Activated CD4-positive, alpha-beta memory T cell treated with anti-CD3 and anti-CD28 coated beads for 36 hours (primary cell): ENCODE measurements at places on chromosomes 6 and 20. TPM values are rescaled to one million over a fixed set of nuclear protein-coding genes. Genes with fewer than 3 reads are reported as not detected.

DNA sequence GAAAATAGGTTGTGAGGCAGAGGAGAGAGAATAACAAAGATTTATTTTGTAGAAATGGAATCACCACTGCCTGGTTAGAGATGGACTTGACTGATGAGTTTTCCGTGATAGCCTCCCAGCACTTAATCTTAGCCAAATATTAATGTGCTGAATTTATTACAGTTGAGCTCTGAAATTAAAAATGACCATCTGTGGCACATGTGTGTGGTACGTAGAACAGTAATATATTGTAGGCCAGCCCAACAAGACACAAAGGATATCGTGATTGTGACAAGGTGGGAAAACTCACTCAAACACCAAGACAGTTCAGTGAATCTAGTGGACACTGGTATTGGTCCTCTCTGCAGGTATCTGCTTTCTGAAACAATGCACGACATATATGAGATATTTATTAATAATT is 119.4 kb downstream of the HAO1 start:
- DNase-seq = no peak

- DNase-seq = peak; percentile 83
These were observed 7.5 kb downstream of the SRXN1 start for GRCh38 chr20:645318-646106.

- no peak for DNase-seq
These were observed 72.4 kb upstream of the SUPT3H start for GRCh38 chr6:45450132-45450531.

DNA sequence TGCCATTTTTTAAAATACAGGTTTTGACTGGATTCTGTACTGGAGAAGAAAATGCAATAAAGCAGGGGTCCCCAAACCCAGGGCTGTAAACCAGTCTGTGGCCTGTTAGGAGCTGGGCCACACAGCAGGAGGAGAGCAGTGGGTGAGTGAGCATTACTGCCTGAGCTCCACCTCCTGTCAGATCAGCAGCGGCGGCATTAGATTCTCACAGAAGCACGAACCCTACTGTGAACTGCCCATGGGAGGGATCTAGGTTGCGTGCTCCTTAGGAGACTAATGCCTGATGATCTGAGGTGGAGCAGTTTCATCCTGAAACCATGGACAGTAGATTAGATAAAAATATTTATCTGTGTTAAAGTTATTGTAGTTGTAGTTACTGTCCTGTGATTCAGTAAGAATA is 21.1 kb upstream of the FBXO9 start:
- DNase-seq = no peak

- no peak for DNase-seq
These were observed 421.1 kb downstream of the BCKDHB start for GRCh38 chr6:80527552-80528052.

Gene SDC4
- 69.8 TPM for total RNA-seq

GRCh38 chr20:967796-968742 is 34.0 kb downstream of the RSPO4 start:
- no peak for DNase-seq

DNA sequence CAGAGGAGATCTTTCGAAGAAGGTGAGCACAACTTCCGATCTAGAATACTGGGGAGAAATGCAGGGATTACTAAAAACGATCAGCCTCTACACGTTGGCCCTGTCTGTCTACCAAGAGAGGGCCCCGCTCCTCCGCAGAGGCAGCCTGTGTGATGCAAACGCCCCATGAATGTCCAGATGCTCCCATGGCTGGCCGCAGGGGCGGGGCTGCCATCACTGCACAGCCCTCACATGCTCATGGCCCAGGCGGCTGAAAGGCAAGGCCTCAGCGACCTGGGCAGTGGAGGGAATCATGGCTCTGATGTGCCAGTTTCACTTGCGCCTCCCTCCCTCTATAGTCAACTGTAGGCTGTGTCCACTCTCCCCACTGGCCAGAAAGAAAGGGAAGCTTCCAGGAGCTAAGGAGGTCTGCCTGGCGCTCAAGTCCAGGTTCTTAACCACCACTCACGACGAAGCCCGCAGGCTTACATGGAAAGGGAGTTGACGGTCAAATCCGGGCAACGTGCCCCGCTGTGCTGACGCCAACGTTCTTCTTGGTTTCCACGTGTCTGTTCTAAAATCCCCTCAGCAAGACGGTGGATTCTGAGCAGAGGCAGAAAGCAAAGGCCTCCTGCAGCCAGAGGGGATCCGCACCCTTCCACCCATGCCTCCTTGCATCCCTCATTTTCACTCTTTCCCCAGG is 14.2 kb downstream of the PXDC1 start:
- no peak for DNase-seq

Gene MAP1LC3A
- 4.6 TPM for total RNA-seq

DNA sequence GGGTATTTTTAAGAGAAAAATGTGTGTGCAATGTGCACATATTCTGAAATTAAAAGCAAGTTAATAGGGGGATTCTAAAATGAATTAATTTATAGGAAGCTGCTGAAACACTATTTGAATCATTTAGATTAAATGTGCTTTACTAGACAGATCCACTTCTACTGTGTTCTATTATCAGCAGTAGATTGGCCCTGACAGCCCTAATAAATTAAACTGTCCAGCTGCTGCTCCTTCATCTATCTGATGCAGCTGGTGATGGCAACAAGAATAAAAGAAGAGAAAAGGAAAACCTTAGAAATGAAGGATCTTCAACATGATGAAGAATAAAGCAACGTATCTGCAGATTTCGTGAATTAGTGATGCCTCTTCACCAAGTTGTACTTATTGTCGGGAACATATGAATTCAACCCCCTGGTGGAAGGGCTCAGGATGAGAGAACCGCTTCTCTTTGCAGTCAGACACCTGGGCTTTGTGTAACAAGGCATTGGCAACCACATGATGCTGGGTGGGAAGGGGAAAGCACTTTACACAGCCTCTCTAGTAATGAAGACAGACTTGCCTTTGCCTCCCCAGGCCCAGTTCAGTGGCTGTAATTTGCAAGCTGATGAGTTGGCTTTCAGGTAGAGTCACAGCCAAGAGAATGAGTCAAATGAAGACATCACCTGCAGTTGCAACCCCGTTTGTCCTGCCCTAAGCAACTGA is 94.4 kb downstream of the LAMP5 start:
- DNase-seq = no peak

Gene CPNE5
- 1.8 TPM for total RNA-seq

- DNase-seq = no peak
These were observed 195.5 kb upstream of the FBXL4 start for GRCh38 chr6:99143108-99143861.

GRCh38 chr6:37407948-37408347 is 25.1 kb upstream of the CMTR1 start:
- DNase-seq = no peak

DNA sequence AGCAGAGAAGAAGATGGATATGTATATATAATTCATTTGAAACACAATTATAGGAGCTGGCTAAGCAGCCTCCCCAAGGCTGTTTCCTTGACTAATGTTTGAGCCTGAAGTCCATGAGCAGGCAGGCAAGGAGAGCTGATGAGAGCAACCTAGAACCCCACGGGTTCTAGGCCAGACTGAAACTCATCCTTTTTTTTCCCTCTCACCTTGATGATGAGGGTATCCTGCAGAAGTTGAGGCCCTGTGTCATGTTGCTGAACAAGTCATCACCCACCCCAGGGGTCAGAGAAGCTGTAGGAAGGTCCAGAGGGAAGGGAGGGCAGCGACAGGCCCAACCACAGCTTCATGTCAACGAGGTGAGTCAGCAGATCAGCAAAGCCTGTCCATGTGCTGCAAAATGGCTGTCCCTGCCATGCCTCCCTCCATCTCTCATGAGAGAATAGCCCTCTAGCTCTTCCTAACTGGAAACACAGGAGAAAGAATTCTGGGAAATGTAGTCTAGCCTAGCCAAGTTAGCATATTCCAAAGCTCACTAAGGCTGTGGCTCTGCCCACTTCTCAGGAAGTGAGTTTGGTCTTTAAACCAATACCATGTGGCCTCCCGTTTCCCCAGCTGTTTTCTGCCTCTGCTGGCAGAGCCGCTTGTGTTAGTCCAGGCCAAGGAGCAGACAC is 91.3 kb upstream of the DTNBP1 start:
- DNase-seq = no peak

Gene HRH3
- total RNA-seq = not detected

Gene ANKRD66
- not detected for total RNA-seq

- DNase-seq = no peak
These were observed 80.0 kb upstream of the TNFAIP3 start for GRCh38 chr6:137787016-137787415.

GRCh38 chr6:25481267-25481666 is 170.7 kb upstream of the SCGN start:
- no peak for DNase-seq

GRCh38 chr20:41234041-41234440 is 83.5 kb downstream of the ZHX3 start:
- no peak for DNase-seq

DNA sequence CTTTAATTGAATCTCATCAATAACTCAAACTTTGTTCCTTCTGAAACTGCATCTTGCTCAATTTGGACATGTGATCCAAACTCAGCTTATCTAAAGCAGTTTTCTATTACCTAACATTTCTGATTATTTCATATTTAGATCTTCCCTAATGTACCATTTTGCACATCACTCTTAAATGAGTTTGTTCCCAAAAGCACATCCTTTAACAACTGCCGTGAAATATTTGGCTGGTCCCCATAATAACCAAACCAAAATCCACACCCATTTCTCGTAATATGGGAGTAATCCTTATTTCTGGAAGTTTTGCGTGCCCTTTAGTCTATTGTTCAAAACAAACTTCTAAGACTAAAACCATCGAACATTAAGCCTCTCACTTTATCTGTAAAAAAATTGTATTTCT is 94.9 kb downstream of the TASP1 start:
- no peak for DNase-seq

- DNase-seq = peak; percentile 33
These were observed 39.1 kb downstream of the ILRUN start for GRCh38 chr6:34657307-34657978.

GRCh38 chr20:24432046-24432442 is 37.4 kb upstream of the SYNDIG1 start:
- no peak for DNase-seq

GRCh38 chr20:58431134-58431533 is 42.1 kb downstream of the VAPB start:
- DNase-seq = no peak

Gene TM9SF4
- total RNA-seq = 35.8 TPM

DNA sequence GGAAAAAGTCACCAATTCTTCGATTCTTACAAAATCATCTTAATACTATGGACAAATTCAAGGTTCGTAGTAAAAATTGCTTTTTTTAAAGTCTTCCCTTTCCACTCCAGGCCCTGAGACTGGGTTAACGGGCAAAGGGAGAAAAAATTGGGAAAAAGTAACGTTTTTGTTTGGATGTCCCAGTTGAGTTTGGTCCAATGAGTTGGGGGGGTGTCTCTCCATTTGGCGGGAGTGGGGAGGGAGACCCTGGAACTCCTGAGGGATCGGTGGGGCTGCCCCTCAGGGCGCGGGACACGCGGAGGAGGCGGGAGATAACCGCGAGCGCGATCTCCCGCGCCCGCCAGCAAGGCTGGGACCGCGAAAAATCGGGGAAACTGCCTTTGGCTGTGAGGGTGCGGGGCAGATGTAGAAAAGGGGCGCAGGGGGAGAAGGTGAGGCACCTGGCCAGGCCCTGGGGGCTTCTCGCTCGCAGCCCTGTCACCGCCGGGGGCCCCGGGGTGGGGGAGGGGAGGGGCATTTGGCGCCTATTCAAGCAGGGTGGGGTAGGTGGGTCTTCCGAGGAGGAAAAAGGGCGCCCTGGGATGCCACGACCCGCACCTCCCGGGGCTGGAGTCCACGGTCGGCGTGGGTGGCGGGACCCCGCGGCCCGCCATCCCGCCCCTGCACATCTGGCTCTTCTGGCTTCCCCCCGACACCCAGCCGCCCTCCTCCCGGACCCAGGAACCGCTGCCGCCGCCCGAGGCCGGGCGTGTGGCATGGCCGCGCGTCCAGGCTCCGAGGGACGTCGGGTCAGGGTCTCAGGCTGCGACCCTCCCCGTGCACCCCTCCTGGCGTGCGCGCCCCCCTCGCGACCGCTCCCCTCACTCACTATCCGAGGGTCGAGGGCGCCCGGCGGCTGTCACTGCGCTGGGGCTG is 595 bp downstream of the FBXO5 start:
- peak; percentile 39 for DNase-seq

DNA sequence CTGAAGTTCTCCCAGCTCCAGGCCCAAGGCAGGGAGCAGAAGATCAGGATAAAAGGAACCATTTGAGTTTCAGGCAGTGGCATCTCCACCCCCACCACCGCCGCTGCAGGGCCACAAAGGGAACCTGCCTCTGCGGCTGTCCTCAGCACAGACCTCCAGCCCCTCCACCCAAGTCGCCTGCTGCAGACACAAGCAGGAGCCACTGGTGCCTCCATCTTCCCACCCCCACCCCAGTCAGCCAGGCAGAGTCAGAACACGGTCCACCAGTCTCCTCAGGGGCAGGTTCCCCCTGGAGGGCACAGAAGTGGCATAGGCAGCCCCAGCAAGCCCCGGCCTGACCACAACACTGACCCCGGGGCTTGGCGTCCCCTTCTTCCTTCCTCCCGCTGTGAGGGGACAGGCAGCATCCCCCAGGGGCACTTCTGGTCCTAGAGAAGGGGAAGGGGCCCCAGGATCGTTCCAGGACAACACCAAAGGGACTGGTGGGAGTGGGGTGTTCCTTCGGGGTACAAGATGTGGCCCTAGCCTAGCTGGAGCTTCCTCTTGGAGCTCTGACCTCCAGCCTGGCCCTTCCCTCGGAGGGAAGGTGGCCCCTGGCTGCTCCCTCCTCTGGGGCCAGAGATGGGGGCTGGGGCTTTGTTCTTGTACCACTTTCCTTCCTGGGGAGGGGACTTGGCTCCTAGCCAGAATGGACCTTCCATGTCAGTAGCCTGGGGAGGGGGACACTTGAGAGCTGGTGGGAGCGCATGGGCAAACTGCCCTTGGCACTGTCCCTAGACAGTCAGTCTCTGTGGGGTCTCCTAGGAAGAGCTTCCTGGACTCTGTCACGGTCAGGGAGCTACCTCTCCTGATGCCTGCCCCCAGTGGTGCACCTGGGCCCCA is 36.0 kb downstream of the YTHDF1 start:
- no peak for DNase-seq

GRCh38 chr20:61956396-61957342 is 109.0 kb downstream of the TAF4 start:
- DNase-seq = no peak

DNA sequence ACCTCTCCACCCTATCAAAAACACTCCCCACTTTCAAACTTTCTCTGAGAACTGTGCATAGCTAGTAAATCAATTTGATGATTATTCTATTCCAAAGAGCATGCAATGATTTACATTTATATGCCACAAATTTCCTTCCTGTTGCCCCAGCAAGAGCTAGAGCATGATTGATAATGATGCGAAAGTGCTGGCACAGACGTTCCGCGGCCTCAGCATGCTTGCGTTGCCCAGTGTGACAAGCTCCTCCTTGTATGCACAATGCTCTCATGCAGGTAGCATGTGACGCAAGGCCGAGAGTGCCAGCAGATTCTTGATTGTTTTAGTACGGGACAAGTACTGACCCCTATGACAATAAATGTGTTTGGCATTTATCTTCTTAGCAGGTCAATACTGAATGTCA is 696.3 kb upstream of the SLC35B3 start:
- no peak for DNase-seq

Gene UBE3D
- 6.3 TPM for total RNA-seq

GRCh38 chr20:24604966-24605665 is 135.7 kb downstream of the SYNDIG1 start:
- no peak for DNase-seq
